Caudate nucleus (tissue), 63 donors: ENCODE measurements at places on chromosomes 3 and 15.
A peak's percentile ranks its signal among the peaks of the same experiment; 100 is the strongest.

GRCh38 chr3:68504201-68504600 is 428.1 kb downstream of the TAFA4 start:
- no peak for DNase-seq

- no peak for DNase-seq
Measured at GRCh38 chr3:69511361-69511760, 125.5 kb upstream of the FRMD4B start.

DNA sequence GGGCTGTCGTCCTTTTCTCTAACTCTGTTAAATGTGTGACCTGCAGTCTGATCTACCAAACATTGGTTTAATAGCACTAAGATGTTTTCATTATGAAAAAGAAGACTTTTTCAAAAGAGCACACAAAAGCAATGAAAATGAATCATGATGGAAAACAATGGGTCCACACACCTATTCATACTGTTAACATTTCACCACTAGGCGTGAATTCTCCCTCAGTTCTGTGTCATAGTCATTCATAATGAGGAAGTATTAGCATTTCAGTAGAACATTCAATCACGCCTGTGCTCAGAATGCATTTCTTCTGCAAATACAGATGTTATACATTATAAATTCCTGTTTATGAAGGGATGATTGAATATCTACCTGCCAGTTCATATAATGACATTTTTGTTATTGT is 35.9 kb downstream of the EIF4E3 start:
- no peak for DNase-seq

GRCh38 chr3:179005213-179005612 is 66.4 kb downstream of the ZMAT3 start:
- no peak for DNase-seq

DNA sequence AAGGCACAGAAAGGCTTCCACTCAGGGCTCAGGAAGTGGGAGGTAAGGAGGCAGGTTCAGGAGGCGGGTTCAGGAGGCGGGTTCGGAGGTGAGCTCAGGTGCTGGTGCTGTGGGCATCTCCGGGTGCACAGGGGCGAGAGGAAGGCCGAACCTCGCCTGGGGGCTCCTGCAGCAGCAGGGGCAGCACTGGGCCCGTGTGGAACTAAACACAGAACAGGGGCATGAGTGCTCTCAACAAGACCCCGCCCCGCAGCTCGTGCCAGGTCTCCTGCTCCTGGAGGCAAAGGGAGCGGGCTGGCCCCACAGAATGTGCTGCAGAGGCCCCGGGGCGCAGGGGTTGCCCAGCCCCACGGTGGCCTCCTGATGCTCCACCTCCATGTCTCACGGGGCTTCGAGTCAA is 13.7 kb downstream of the ZDHHC19 start:
- no peak for DNase-seq

DNA sequence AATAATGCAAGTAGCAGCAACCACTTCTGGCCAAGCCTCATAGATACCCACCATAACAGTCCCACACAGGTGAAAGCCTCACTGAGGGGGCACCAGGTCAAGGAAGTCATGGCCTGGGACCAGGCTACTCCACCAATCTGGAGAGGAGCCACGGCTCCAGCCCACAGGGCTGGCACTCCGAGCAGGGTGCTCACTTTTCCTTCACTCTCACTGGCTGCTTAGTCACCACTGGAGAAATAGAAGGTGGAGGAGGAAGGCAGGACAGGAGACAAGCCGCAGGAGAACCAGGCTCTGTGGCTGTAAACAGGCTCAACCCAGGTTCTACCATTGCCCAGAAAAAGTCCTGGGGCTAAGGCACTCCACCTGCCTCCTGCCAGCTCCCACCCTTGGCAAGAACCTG is 1.2 kb downstream of the USP19 start:
- no peak for DNase-seq

GRCh38 chr3:107222907-107223306 is 154.3 kb upstream of the CCDC54 start:
- no peak for DNase-seq

DNA sequence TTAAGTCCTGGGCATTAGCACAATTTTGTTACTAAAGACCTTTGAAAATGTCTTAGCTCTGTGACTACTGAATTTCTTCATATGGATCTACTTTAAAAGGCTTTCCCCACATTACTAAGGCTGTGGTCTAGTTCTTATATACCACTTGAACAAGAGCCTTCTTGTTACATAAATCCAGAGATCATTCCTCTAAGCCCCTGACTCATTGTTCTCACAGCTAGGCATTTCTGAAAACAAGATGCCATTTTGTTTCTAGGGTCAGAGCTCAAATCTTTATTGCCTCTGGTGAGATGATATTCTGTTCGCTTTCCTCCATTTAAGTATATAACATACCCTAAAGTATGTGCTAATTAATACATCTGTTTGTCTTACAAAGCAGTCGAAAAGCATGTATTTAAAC is 29.8 kb upstream of the LPP start:
- DNase-seq = no peak

- no peak for DNase-seq
Measured at GRCh38 chr15:100112636-100113305, 229.0 kb downstream of the ADAMTS17 start.

- DNase-seq = no peak
Measured at GRCh38 chr15:80990955-80991354, 1.3 kb upstream of the MESD start.

GRCh38 chr3:58591517-58592510 is 14.6 kb upstream of the FAM107A start:
- no peak for DNase-seq

DNA sequence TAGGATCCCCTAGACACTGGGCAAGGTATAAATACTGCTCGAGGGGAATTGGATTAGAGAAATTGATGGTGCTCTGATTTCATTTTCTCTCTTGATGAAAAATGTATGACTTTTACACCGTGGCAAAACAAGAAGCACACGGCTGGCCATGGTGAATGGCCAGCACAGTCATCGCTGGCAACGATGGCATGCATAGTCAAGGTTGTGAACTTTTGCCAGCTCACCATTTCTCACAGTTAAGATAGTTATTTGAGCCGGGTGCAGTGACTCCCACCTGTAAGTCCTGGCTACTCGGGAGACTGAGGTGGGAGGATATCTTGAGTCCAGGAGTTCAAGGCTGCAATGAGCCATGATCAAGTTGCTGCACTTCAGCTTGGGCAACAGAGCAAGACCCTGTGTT is 95.4 kb downstream of the HMG20A start:
- no peak for DNase-seq

- DNase-seq = no peak
Measured at GRCh38 chr15:74055804-74056203, 26.5 kb downstream of the GOLGA6A start.

- no peak for DNase-seq
Measured at GRCh38 chr3:47630810-47631209, 52.1 kb upstream of the CSPG5 start.

DNA sequence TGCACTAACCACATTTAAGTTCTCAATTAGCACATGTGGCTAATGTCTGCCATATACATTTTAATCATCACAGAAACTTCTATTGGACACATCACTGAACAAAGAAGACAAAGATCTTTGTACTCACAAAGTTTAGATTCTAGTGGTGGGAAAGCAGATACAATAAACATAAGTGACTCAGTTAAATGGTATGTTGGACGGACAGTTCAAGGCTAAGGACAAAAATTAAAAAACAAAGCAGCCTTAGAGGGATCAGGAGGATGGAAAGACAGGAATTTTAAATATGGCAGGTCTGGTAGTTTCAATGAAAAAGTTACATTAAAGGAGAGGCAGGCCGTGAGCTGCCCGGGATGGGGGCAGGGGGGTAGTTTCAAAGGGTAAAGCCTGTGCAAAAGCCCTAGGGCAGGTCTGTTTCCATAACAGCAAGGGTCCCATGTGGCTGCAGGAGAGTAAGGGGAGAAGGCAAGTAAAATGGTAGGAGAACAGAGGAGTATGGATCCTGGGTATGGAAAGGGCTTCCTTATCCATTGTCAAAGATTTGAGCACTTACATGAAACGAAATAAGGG is 220.7 kb downstream of the FHIT start:
- DNase-seq = no peak

GRCh38 chr3:169758359-169758994 is 6.4 kb downstream of the TERC start:
- no peak for DNase-seq

DNA sequence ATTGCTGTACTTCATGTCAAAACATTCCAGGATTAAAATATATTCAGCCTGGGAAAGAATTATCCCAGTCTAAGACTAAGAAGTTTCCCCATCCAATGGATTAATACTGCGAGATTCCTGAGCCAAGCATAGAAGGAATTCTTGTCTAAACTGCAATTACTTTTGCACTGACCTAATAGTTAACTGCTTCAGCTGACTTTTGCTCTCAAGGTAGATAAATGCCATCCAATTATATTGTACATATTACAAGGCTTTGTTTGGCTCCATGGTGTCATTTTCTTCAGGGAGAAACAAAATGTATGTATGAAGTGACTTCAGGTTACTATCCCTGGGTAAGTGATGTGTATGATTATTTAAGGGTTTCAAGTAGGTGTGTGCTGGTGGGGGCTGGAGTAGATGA is 6.1 kb upstream of the IFT57 start:
- DNase-seq = no peak

DNA sequence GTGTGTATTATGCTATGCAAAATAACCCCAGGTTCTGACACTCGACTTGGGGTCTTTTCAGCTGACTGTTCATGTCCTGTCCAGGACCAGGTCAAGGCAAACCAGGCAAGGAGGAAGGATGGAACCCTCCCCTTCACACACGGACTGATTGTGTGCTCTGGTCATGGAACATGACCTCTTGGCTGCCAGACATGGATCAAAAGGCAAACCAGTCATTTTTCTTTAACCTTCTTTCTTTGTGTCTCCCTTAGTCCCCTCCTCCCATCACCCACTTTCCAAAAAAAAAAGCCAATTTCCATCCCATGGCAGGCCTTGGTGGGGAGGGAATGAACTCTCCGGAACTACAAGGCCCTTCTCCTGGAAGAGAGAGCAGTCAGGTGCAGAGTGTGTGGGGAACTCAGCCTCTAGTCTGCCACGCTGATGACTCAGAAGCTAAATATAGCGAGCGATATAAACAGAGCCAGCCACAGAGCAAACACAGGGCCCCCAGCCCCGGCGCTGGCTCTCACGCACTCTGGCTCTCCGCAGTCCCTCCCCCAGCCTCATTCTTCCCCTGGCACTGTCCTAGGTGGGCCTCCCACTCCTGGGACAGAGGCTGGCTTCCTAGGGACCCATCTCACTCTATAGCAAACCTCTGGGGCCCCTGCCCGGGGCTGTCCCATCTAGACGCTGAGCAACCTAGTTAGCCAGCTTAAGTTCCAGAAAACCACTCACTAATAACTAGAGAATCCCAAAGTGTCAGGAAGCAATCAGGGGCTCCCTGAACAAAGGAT is 10.0 kb downstream of the BMF start:
- peak; percentile 79 for DNase-seq

DNA sequence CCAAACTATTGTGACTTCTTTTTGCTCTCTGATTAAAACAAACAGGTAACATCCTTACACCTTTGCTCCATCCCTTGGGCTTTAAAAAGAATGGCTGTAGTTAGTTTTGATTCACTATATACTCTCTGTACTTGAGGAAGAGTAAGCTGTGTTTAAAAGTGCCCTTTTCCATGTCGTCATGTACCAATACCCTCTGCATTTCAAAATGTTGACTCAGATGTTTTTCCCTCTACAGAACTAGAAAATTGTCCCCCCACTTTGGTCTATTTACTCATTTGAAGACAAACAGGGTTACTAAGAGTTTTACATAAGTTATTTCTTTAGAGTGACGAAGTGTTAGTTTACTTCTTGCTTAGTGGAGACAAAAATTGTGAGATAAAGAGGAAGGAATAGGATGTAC is 62.7 kb downstream of the TASOR start:
- DNase-seq = no peak

- DNase-seq = no peak
Measured at GRCh38 chr15:98143116-98143515, 182.6 kb downstream of the ARRDC4 start.

DNA sequence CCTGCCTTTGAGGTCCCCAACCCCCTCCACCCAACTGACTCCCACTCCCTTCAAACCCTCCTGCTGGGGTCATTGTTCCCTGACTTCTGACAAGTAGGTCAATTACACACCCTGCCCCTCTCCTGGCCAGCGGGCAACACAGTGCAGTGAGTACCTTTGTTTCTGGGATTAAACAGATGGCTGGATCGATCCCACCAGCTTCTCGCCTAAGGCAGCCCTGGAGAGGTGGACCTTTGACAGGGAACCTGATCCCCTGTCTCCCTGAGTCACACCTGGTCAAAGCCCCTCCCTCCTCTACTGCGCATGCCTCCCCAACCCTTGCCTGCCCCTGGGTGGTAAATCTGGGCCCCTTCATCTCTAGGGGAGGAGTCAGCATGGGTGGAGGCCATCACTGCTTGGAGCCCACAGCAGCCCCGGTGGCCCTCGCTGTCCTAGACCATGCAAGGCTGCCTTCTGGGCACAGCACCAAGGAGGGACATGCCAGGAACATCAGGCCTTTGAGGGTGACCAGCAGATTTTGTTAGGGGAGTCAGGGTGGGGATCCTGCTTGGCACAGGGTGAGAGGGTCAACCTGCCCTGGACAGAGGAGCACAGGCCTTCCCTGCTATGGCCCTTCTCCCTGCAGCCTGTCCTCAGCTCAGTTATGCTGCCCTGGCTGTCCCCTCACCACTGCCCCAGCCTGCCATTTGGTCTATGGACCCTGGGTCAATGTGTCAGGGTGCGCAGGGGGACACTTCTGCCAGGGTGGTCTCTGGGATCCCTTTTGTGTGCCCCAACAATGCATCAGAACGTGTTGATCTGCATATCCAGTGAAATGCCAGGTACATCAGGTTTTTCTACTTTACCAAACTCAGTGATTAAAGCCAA is 9.8 kb upstream of the PRR23E start:
- no peak for DNase-seq

DNA sequence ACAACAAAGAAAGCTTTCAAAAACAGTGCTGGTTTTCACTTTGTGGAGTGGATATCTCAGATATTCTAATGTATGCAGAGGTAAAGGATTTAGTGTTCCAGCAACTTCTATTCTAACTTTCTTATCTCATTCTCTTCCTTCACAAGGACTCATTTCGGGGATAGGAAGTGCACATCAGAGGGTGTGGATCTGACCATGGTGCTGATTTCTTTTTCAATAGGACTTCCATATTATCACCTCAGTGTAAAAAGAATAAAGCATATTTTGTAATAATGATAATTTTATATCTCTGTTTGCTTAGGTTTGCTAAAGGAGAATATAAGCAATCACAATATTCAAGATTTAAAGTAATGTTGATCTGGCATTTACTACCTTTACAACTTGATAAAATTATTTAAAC is 12.5 kb upstream of the CADM2 start:
- DNase-seq = no peak

- no peak for DNase-seq
Measured at GRCh38 chr15:83565553-83566159, 88.3 kb upstream of the ADAMTSL3 start.

DNA sequence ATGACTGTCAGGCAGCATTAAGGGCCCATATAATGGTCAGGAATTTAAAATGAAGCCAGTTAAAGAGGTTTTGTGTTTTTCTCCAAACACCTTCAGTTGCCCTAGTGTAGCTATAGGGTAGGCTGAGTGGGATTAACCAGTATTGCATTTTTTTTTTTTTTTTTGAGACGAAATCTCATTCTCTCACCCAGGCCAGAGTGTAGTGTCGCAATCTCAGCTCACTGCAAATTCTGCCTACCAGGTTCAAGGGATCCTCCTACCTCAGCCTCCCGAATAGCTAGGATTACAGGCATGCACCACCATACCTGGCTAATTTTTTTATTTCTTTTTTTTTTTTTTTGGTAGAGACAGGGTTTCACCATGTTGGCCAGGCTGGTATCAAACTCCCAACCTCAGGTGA is 7.0 kb downstream of the CLASP2 start:
- no peak for DNase-seq
